ENCODE measurements at places on chromosomes 2 and 18.

- DNase-seq = no peak
Observed at GRCh38 chr2:210170196-210170445, 1.1 kb downstream of the KANSL1L start.

GRCh38 chr18:64240316-64240715 is 91.4 kb upstream of the LINC00305 start:
- DNase-seq = no peak

DNA sequence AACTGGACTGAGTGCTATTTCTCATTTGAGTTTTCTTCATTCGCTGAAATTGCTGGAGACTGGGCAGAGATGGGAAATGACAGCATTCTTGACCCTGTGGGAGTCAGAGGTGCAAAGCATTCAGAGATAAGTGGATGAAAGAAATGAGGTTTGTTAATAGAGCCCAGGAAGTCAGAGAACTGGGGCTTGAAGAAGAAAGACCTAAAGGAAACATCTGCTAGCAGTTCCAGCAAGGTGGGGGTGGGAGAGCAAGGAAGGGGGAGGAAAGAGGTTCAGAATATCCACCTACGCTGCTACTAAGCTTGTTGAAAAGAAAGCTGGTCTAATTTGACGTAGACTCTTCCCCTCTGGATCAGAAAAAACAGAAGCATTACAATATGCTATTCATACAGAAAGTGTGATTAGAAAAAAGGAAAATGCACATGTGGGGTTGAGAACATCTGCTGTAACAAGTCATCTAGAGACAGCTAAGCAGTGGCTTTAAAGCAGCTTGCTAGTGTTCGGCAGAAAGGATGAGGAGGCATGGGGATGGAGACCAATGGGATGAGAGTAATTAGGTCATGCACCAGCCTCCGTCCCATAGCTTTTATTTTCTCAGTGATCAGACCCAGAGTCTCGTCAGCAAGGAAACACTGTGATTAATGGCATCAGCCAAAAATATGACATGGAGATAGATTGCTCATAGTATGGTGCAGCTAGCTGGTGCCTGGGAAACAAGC is 29.7 kb downstream of the NAB1 start:
- no peak for DNase-seq

GRCh38 chr2:186532891-186533290 is 46.8 kb downstream of the ZC3H15 start:
- no peak for DNase-seq

- DNase-seq = no peak
Observed at GRCh38 chr18:46518438-46518837, 138.6 kb downstream of the LOXHD1 start.

DNA sequence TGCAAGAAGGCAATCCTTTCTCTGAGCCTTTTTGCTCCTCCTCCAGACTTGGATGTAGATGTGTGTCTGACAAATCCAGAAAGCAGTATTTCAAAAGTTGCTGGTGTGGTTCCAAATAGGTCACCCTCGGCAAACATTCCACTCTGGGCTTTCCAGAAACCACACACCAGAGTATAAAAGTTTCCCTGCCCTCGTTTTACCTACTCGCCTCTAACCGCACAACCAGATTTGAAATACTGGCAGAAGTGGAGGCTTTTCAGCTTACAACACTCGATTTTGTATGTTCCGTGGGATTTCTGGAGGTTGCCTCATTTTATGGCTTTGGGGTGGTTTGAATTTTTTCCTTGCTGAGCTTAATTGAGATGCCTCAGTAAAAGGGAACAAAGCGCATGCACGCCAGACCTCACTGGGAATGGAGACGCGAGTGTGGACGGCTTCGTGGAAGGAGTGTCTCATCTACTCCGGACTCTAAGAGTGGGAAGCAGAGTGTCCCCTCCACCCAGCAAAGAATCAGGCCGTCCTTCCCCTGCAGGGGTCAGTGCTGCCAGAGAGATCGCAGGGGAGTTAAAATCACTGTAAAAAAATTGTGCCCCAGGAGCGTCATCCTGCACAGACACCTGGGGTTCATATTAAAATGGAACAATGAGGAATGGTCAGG is 44.0 kb upstream of the RPL31 start:
- no peak for DNase-seq

GRCh38 chr2:27123302-27124150 is at the start of gene ABHD1:
Gene ABHD1 (plus strand): TSS chr2:27123815. CDS start chr2:27123949, 134 bp downstream.
- no peak for DNase-seq

- no peak for DNase-seq
Observed at GRCh38 chr2:54801352-54801751, 77.9 kb downstream of the EML6 start.

Measured in NCI-H526 treated with DMSO at 0.1 percent for 48 hours (cell line).